Activated naive CD8-positive, alpha-beta T cell treated with anti-CD3 and anti-CD28 coated beads, Interleukin-2, amount 10 ng/mL, durations not matched to agents 7 days and 5 days (primary cell): ENCODE measurements at places on chromosomes 4 and X. TPM values are rescaled to one million over a fixed set of nuclear protein-coding genes. Genes with fewer than 3 reads are reported as not detected.

CYLC1 gene
- total RNA-seq, result not detected

SATL1 gene
- total RNA-seq, result not detected

RHOXF1 gene
- total RNA-seq, result not detected

PROM1 gene
- total RNA-seq, result not detected

RRH gene
- not detected for total RNA-seq

IL2RG gene
- total RNA-seq, result 395 TPM

NLRP2B gene
- total RNA-seq, result not detected

SMIM10L2A gene
- total RNA-seq, result 1.8 TPM

SHROOM4 gene
- not detected for total RNA-seq

CT45A10 gene
- total RNA-seq, result not detected

GRCh38 chr4:108589961-108590360 lies 30.4 kb upstream of the RPL34 start:
- DNase-seq, result no peak
- H3K27me3 ChIP-seq, result no peaks in the 10 kb centered on the region
- H3K4me3 ChIP-seq, result no peak overlapping the region
- peaks cover 29% of the 10 kb centered on the region for H3K36me3 ChIP-seq
- peaks cover 2% of the 10 kb centered on the region for H3K4me1 ChIP-seq

DNA sequence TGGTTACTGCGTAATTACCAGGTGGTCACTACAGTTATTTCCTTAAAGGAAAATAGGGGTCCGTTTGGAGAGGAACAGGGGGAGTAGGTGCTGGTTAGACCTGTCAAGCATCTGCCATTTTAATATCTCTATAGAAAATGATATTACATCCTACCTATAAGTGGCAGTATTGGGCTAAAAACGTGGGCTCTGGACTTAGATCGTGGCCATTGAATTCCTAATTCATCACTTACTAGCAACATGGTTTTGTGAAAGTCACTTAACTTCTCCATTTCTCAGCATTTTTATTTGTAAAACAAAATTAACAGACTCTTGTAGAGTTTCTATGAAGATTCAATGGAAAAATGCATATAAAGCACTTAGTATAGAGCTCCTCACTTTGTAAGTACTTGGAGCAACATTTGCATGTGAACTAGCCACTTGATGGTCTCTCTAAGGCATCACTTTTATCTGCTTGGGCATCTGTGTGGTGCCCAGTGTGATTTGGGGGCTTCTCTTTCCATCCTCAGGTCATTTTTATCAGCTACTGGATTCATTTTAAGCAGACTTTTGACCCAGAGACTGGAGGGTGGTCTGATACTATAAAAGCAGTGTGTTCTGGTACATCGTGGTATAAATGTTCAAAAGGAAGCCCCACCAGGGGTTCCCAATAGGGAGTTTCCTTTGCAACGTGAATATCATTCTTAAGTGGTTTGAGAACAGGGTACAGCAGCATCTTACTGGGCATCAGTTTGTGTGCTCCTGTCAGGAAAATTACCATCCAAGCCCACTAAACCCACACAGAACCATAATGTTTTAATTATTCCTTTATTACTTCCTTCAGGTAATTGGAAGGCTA lies 42.7 kb upstream of the RASSF6 start:
- H3K4me3 ChIP-seq, result no peak overlapping the region
- no peak overlapping the region for H3K27ac ChIP-seq
- no peak for DNase-seq
- no peaks in the 10 kb centered on the region for H3K36me3 ChIP-seq
- peaks cover 2% of the 10 kb centered on the region for H3K4me1 ChIP-seq

DNA sequence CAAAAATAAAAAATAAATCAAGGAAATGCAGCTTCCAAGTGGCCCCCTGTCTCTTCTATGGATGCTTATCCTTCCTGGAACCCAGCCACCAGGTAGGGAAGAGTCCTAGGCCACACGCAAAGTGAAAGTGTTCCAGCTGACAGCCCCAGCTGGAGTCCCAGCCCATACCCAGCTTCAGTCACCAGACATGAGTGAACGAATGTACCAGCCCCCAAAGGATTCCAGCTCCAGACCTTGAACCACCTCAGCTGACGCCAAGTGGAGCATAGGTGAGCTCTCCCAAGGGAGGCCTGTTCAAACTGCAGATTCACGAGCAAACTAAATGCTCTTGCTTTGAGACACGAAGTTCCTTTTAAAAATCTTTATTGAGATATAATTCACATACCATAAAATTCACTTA lies 62.0 kb downstream of the BCOR start:
- no peaks in the 10 kb centered on the region for H3K36me3 ChIP-seq
- H3K4me1 ChIP-seq, result peaks cover 4% of the 10 kb centered on the region
- H3K4me3 ChIP-seq, result no peak overlapping the region
- no peaks in the 10 kb centered on the region for H3K27me3 ChIP-seq

DNA sequence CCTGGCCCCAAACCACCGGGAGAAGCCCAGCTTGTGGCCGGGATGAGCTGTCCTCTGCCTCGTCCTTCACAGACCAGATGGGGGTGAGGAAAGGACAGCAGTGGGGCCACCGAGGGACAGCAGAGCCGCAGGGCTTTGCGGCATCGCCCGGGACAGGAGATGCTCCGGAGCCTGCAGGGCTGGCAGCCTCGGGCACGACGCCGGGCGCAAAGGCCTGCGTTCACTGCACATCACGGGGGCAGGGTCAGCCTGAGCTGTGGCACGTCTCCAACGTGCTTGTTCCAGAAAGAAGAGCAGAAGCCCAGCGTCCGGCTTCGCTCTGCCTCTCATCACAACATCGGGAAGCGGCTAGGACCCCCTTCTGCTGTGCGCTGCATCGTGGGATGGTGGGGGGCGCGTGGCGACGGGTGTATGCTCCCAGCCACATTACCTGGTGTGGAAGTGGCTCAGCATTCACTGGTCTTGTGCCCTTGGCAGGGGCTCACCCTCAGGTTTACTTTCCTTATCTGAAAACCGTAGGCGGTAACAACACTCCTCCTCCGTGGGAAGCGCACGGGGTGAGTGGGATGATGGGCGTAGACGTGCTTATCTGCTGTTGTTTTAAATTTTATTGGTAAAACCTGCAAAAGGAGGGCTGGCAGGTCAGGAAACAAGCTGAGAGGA lies 7.4 kb downstream of the TADA2B start:
- no peak overlapping the region for H3K4me3 ChIP-seq
- H3K27me3 ChIP-seq, result no peaks in the 10 kb centered on the region
- no peak for DNase-seq

DNA sequence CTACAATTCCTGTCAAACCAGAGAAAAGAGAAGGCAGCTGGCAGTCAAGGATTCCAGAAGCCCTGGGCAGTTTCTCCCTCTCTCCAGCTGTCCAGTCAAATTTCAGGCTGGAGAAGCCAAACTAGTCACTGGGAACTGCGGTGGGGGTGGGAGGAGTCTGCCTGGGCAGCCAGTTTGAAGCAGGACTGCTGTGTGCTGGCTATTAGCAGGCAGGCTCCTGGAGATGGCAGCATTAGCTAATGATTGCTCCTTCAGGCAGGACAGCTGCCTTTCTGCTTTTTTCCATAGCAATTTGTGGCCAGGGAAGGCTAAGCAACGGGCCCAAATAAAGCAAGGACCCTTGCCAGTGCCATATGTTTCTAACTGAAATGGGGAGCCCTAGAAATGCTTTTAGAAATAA lies 44.7 kb upstream of the FGF13 start:
- no peak for DNase-seq
- H3K27me3 ChIP-seq, result no peaks in the 10 kb centered on the region
- no peaks in the 10 kb centered on the region for H3K36me3 ChIP-seq
- no peak overlapping the region for H3K27ac ChIP-seq
- no peak overlapping the region for H3K4me3 ChIP-seq

DNA sequence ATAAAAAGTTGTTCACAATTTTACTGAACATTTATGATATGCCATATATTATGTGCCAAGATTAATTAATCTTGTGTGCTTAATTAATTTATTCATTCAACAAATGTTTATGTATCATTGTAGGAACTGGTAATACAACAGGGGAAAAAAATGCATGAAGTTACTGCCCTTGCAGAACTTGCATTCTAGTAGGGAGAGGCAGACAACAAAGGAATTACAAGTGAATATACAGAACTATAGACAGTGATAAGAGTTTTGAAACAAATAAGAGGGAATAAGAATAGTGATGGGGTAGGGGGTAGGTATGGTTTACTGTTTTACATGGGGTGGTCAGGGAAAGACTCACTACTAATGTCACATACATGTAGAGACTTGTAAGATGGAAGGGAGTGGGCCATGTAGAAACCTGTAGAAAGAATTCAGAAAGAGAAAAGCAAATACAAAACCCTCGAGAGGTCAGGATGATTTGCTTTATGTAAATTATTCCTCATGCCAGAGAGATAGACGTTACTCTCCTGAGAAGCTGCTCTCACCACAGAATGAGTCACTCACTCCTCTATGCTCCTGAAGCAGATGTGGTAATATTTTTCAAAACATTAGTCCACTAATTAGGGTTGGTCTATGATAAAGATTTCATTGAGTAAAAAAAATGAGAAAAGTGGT lies 855.0 kb upstream of the GRID2 start:
- H3K27me3 ChIP-seq, result no peaks in the 10 kb centered on the region
- H3K36me3 ChIP-seq, result no peaks in the 10 kb centered on the region
- no peak overlapping the region for H3K4me3 ChIP-seq
- H3K27ac ChIP-seq, result no peak overlapping the region

DNA sequence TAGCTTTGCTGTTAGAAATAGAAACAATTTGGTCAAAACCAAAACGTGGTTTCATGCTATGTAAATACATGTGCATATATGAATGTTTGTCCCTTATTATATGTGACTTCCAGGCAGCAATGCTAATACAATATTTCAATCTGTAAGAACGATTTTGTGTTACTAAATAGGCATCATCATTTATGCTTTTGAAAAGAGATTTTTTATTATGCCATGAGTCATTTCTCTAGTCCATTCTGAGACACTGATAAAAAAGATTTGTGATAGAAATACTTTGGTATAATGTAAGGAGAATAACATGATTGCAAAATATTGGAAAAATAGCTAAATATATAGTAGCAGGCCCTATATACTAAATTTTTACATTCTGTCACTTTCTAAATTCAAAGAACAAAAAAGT lies 28.9 kb downstream of the SYNPO2 start:
- no peak overlapping the region for H3K27ac ChIP-seq
- DNase-seq, result no peak
- H3K27me3 ChIP-seq, result peaks cover 20% of the 10 kb centered on the region

GRCh38 chr4:158051401-158052235 lies 121.2 kb downstream of the GASK1B start:
- H3K27me3 ChIP-seq, result no peaks in the 10 kb centered on the region
- DNase-seq, result no peak
- H3K4me3 ChIP-seq, result no peak overlapping the region
- H3K36me3 ChIP-seq, result no peaks in the 10 kb centered on the region

DNA sequence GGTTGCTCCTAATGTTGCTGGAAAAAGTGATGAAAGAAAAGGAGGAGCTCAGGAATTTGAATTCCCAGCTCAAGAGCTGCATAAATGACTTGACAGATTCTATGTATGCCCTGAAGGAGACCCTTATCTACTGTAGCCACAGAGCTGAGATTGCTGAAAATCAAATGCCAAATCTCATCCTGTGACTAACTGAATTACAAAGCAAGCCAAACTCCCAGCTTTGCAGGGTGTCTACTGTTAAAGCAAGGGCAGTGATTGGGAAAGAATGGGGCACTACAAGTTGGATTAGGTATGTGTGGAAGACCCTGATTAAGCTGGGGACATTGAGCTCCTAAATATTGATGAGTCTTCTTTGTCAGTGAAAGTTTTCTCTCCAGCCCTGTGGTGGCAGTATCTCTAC lies 20.8 kb upstream of the SMIM9 start:
- no peak overlapping the region for H3K27ac ChIP-seq
- H3K4me1 ChIP-seq, result no peaks in the 10 kb centered on the region
- H3K4me3 ChIP-seq, result no peak overlapping the region
- H3K27me3 ChIP-seq, result no peaks in the 10 kb centered on the region
- H3K36me3 ChIP-seq, result peaks cover 19% of the 10 kb centered on the region
- no peak for DNase-seq

DNA sequence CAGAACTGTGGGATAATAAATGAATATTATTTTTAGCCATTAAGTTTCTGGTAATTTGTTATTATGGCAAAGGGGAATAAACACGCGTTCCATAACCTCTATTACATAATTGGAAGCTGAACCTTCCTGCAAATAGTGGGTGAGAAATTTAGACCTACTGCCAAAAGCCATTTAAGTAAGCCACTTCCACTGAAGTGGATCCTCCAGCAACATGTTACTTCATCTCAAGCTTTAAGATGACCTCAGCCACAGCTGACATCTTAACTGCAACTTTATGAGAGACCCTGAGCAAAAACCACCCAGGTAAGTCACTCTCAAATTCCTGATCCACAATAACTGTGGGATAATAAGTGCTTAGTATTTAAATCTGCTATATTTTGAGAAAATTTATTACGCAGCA lies 1048.6 kb downstream of the FAM133A start:
- H3K27me3 ChIP-seq, result no peaks in the 10 kb centered on the region
- H3K27ac ChIP-seq, result no peak overlapping the region
- DNase-seq, result no peak
- no peaks in the 10 kb centered on the region for H3K36me3 ChIP-seq
- no peak overlapping the region for H3K4me3 ChIP-seq

- DNase-seq, result peak; percentile 68
Measured at GRCh38 chrX:40153345-40154249, 55.8 kb upstream of the BCOR start.

DNA sequence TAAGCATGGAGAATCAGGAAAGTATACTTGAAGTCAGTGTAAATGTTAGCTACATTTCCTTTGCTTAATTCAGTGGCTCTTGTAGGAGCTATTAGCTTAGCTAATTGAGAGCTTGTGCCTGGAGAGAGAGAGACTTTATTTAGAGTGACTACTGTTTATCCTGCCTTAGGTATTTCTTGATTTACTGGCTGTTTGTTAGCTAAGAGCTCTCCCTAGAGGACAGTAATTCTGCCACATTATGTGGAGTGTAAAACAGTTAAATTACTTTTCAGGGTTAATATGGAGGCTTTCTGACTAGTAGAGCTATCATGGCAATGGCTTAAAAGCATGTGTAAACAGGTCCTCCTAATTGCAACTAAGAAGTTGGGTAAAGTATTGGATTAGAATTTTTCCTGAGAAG lies 306.5 kb upstream of the TECRL start:
- no peak for DNase-seq
- no peak overlapping the region for H3K4me3 ChIP-seq
- H3K27ac ChIP-seq, result no peak overlapping the region
- no peaks in the 10 kb centered on the region for H3K36me3 ChIP-seq
- no peaks in the 10 kb centered on the region for H3K27me3 ChIP-seq

DNA sequence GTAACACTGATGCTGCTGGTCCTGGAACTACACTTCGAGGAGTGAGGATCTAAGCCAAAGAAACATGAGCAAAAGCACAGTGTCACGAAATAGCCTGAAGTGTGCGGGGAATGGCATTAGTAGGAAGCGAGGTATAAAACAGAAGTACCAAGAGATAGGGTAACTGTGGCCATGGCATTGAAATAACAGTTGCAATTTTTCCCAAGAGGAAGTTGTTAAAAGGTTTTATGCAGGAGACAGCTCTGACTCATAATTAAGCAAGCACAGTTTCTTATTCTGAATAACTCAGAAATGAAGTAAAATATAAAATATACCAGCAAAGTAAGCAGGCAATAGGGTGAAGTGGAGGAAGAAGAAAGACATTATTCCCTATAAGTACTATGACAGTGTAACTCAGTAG lies 90.3 kb upstream of the TMEM150C start:
- no peaks in the 10 kb centered on the region for H3K4me1 ChIP-seq
- H3K27ac ChIP-seq, result no peak overlapping the region
- DNase-seq, result no peak

- no peaks in the 10 kb centered on the region for H3K27me3 ChIP-seq
- no peak overlapping the region for H3K4me3 ChIP-seq
- no peak for DNase-seq
Measured at GRCh38 chrX:29604381-29604780, 611.0 kb upstream of the MAGEB2 start.

GRCh38 chr4:20043991-20044390 lies 207.7 kb upstream of the SLIT2 start:
- DNase-seq, result no peak
- H3K4me3 ChIP-seq, result no peak overlapping the region
- no peak overlapping the region for H3K27ac ChIP-seq
- H3K4me1 ChIP-seq, result no peaks in the 10 kb centered on the region
- H3K27me3 ChIP-seq, result no peaks in the 10 kb centered on the region
